ENCODE measurements at places on chromosomes 7 and 10.

DNA sequence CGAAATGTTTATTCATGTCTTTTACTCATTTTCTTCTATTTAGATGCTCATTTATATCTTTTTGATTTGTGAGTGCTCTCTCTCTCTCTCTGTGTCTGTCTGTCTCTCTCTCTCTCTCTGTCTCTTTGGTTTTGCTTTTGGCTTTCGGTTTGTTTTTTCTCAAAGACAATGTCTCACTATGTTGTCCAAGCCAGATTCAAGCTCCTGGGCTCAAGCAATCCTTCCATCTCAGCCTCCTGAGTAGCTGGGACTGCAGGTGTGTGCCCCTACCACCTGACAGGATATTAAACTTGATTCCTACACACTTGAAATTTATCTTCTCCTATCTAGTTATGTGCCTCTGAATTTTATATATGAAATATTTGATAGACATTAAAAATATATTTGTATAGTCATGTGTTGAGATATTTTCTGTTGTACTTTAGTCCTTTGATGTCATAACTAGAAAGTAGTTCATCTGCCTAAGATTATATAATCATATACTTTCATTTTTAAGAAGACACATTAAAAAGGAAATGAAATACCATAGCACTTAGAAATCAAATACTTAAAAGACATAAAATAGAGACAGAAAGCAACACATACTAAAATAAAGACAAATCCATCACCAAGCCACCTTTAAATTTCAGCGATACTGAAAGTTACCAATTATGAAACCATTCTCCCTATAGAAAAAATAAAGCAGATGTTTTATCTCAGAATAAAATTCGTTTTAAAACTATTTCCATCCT, 68.1 kb upstream of the SFMBT2 start:
- no peak for DNase-seq

DNA sequence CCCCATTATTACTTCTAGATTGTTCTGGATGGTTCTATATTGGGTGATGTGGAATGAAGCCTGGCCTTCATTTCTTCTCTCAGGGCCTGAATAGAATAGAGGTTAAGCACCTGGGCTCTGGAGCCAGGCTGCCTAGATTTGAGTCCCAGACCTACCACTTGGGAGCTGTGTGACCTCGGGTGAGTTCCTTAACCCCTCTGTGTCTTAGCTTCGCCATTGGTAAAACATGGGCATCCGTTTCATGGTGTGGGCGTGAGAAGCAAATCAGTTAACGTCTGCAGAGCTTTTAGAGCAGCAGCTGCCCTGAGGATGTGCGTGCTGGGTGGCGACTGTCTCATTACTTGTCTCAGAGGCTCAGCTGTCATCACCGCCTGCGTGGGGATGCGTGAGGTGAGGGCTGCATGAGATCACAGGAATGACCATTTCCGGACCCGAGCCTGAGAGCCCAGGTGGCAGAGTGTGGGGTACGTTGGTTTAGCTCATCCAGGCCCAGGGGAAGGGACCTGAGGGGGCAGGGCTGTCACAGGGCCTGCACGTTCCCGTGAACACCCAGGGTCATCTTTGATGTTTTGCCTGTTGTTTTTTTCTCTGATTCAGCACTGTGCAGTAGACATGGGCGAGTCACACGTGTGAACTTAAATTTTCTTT, 9.7 kb downstream of the AGAP3 start:
- no peak for DNase-seq

DNA sequence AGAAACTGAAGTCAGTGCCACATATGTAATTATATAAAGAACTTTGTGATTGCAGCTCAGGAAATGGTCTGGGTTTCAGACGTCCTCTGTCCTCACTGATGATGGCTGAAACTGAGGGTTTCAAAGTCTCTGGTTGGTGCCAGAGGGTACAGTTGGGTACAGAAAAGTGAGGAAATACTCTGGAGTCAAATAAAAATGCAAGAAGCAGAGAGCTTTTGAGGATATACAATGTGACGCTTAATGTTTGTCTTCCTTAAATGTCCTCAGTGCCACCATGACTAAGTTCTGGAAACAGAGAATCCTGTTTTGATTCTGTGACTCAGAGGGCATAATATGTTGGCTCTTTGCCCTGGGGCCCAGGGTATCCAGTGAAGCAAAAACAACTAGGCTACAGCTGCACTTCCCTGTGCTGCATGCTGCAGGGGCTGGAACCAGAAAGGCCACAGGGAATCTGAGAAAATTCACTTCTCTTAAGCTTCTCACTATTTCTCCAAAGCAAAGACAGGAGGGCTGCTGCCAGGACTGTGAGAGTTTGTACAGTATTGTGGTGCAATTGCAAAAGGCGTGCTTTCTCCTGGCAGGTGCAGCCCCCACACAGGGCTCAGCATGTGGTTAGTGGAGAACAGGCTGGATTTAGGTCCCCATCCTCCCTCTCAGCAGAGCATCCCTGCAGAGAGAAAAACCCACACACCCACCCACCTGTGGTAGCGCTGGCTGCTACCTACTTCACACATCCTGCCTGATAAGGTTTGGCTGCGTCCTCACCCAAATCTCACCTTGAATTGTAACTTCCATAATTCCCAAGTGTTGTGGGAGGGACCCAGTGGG, 169.5 kb upstream of the SVIL start:
- DNase-seq: peak; percentile 62

DNA sequence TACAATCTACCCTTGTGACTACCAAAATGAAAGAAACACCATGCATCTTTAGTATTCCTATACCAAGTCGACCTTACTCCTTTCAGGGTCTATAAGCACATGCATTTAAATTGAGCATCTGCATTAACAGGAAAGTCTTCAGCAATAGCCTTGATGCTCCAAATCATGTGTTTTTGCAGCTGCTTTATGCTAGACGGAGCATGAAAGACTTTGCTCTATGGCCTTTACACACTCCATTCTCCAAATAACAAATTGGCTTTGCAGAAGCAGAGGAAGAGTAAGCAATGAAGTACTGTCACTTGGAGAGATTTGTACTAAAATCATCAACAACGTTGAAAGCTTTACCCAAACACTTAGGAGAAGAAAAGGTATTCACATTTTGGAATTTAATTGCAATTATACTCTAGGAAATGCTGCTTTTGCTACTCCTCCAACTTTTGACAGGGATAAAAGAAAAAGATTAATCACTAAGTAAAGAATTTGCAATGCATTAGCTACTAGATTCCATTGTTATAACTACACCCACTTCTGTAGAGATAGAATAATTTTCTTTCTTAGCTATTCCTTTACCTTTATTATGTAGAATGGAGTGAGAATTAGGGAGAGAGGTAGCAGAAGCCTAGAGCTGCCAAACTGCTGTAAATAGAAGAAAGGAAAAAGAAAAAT, 131.8 kb downstream of the SEMA3E start:
- no peak for DNase-seq

DNA sequence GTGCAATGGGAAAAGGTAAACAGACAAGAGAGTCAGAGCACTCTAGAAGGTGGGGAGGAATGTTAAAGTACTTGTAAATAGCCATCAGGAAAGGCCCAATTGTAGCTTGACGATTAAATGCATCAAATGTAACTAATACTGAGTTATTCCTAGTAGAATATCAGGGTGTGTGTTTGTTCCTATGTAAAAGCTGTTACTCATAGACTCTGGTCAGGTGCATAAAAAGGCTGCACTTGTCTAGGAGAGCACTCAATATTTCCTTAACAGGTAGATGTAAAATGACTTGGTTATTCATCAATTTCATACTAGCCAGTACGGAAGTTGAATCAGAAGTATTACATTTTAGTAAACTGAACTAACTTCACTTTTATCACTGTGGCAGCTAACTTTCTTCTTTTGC, 179.7 kb upstream of the AGR3 start:
- DNase-seq: no peak

- DNase-seq: no peak
These were observed 182.8 kb upstream of the PHYHIPL start for GRCh38 chr10:58993480-58994221.

DNA sequence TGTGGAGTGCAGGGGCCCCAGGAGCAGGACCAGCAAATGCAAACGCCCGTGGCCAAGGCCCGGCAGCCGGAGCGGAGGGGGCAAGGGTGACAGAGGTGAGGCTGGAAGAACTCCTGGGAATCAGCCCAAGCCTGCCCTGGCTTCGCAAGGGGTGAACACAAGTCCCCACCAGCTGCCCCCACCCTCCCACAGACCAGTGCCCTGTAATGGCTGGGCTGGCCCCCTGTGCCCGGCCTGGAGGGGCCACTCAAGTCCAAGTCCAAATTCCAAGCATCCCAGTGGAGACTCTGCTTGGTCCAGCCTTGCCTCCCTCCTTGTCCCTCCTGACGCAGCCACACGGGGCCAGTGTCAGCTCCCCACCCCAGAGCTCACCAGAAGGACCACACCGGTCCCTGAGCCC, 28.0 kb downstream of the MICALL2 start:
- DNase-seq: no peak

DNA sequence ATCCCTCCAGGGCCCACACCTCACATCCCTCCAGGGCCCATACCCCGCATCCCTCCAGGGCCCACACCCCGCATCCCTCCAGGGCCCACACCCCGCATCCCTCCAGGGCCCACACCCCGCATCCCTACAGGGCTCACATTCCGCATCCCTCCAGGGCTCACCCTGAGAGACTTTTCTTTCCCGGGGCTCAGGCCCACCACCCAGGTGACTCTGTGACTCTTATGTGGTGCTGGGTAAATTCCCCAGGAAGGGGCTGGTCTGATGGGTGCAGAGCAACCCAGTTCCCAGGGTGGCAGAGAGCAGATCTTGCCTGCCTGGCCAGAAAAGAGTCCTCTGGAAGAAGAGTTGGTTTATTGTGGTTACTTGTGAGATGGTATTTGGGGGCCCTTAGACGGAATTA, 290.7 kb downstream of the TCERG1L start:
- DNase-seq: no peak

- DNase-seq: peak; percentile 57
These were observed 2.1 kb upstream of the ADAM8 start for GRCh38 chr10:133278577-133279265.

DNA sequence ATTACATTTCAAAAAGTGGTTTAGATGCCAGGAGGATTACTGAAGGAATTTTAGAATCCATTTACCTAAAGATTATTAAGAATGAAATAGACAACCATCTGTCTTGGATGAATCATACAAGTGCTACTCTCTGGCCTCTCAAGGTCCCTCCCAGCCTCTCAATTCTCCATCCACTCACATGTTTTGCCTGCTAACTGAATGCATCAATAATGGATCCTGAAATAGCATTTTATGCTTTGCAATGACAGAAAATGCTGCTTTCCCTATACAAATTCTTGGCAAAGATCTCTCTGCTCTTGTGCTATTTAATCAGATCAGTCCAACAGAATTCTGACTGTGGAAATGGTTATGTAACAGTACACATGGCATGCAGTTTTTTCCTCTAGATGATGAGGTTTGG, 68.1 kb downstream of the HBP1 start:
- DNase-seq: no peak

DNA sequence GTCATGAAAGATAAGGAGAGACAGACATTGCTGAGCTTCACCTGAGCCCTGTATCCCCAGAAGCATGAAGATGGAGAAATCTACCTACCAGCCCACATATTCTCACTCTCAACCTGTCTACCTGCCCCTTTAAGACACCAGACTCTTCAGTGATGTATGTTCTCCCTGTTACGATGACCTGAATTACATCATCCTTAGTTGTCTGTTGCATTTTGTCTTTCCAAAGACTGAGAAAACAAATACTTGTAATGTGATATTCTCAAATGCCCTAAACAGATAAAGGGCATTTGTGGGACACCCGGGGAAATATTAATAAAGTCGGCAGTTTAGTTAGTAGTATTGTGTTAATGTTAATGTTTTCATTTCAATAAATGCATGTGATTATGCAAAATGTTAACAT, 305.8 kb upstream of the IGFBP3 start:
- DNase-seq: no peak

DNA sequence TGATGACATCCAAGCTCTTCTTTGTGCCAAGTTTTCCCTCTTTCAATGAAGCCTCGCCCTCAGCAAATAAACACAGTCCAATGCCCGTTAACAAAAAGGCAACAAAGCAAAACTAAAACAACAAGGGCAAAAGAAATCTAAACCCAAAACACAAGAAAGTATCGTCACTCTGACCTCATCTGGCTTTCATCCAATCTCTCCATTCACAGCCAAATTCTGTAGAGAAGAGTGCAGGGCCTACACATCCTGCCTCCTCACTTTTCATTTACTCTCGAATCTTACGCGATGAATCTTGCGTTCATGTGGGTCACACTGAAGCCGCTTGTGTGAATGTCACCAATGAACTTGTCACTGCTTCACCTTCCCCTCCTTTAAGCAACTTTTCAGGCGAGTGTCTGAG, 15.9 kb upstream of the AKR1E2 start:
- DNase-seq: no peak

DNA sequence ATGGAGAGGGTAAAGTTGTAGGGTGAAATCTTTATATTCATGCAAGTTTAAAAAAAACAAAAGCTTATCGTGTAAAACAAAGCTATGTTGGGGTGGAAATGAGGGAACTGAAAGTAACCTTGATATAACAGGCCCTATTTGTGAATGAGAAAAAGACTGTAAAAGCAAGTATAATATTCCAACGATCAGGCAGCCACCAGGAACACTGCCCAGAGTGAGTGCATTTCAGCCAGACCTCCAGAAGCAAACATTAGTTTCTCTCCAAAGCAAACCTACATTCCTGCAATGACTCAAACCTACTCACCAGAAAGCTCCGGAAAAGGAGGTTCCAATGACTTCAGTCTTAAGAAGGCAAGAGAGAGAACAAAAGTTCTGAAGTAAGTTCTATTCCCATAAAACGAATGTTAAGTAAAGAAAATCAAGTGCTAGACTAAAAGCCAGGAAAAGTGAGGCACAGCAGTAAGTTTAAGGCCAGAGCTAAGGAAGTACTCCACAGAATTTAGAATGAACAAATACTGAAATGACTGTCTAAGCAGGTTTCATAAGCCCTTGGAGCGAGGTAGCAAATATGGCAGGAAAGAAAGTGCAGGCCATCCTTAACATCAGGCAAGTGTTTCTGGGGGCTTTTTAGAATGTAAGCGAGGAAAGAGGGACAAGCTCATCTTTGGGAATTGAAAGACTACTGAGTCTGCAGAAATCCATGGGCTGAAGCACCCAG, 493.1 kb downstream of the XPNPEP1 start:
- peak; percentile 59 for DNase-seq

- no peak for DNase-seq
These were observed 167.2 kb downstream of the SLIT1 start for GRCh38 chr10:97018251-97019212.

GRCh38 chr7:101935521-101936141, 118.2 kb downstream of the CUX1 start:
- no peak for DNase-seq

DNA sequence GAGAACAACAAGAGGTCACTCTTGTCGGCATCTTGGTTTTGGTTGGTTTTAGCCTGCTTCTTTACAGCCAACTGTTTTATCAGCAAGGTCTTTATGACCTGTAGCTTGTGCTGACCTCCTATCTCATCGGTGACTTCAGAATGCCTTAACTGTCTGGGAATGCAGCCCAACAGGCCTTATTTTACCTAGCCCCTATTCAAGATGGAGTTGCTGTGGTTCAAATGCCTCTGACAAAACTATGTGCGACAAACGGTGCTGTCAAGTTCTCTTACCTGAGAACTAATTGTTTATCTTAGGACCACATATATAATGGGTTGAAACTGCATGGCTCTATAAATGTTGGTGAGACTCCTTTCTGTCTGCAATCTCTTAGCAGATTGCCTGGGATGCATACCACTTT, 35.9 kb upstream of the POT1 start:
- DNase-seq: no peak
